Iris pigment epithelial cell (primary cell): ENCODE measurements at places on chromosomes 16 and 17.

- no peak for DNase-seq
Observed at GRCh38 chr17:49552070-49552751, 23.5 kb upstream of the NXPH3 start.

DNA sequence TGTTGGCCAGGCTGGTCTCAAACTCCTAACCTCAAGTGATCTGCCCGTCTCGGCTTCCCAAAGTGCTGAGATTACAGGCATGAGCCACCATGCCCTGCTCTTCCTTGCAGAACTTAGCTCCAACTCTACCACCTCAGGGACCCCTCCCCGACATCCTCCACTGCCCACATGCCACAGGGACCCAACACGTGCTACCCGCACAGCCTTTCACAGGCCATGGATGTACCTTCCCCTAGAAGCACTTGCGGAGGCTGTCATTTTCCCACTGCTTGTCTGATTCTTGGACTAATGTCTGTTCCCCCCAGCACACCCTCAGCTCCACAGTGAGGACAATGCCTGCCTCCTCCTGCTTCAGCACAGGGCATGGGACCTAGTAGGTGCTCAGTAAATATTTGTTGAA is 147.4 kb downstream of the ZNF423 start:
- no peak for DNase-seq

GRCh38 chr16:24807301-24807700 is 38.5 kb upstream of the SLC5A11 start:
- DNase-seq, result no peak

DNA sequence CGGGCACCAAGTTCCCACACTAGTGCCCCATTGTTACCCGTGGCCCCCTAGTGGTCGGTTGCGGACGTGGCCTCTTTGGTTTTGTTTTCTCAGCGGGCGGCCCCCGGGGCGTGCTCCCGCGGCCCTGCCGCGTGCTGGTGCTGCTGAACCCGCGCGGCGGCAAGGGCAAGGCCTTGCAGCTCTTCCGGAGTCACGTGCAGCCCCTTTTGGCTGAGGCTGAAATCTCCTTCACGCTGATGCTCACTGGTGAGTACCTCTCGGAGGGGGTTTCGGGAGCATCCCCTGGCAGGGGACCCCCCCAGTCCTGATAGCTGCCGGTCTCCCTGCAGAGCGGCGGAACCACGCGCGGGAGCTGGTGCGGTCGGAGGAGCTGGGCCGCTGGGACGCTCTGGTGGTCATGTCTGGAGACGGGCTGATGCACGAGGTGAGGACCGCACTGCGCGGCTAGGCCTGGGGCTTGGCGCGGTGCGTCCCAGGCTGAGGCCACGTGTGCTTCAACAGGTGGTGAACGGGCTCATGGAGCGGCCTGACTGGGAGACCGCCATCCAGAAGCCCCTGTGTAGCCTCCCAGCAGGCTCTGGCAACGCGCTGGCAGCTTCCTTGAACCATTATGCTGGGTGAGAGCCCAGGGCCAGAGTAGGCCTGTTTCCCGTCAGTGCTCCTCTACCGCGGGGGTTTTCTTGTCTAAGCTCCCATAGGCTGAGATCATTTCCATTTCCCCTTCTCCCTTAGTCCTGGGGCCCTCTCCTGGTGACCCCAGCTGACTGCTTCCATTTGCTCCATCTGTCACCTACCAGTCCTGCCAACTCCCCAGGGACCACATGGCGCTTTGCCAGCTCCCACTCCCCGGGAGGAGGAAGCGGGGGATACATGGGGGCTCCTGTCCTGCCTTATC is 1.7 kb downstream of the SPHK1 start:
- peak; percentile 80 for DNase-seq

GRCh38 chr17:82031885-82032627 is 578 bp downstream of the RAC3 start:
- no peak for DNase-seq

GRCh38 chr16:66443269-66443652 is 16.2 kb downstream of the BEAN1 start:
- no peak for DNase-seq

GRCh38 chr16:67243481-67243880 is 3.8 kb downstream of the FHOD1 start:
- no peak for DNase-seq

DNA sequence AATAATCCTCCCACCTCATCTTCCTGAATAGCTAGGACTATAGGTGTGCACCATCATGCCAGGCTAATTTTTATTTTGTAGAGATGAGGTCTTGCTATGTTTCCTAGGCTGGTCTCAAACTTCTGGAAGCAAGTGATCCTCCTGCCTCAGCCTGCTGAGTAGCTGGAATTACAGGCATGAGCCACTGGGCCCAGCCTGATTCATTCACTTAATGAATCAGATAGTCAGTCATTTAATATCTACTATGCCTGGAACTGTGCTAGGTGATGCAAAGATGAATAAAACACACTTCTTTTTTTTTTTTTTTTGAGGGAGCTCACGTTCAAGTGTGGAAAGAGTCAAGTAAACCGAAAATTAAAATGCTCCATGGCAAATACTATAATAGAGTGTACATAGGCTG is 39.4 kb downstream of the EFCAB13 start:
- peak; percentile 2 for DNase-seq

DNA sequence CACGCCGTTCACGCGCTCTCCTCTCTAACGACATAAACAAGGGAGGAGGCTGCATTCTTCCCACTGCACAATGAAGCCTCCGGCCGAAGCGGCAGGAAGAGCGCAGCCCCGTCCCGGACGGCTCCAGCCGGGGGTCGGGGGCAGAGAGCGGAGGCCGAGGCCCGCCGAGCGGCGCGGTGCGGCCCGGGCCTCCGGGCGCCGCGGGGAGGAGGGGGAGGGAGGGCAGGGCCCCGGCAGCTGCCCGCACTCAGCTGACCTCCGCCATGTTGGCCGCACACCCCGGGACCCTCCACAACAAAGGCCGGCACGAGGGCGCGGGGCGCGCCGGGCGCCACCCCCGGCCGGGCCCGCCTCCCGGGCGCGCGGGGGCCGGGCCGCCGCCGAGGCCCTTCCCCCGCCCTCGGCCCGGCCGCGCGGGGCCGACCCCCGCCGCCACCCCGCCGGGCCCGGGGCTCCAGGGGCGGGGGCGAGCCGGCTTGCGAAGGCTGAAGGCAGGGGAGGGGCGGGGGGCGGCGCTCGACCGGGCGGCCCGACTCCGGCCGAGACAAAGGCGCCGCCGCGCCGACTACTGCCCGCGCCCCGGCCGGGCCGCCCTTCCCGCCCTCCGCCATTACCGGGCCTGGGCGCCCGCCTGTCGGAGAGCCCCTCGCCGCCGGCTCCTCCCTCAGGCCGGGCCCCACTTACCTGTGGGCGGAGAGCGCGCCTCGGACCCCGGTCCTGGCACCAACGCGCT is 527 bp downstream of the SIAH1 start:
- peak; percentile 47 for DNase-seq

DNA sequence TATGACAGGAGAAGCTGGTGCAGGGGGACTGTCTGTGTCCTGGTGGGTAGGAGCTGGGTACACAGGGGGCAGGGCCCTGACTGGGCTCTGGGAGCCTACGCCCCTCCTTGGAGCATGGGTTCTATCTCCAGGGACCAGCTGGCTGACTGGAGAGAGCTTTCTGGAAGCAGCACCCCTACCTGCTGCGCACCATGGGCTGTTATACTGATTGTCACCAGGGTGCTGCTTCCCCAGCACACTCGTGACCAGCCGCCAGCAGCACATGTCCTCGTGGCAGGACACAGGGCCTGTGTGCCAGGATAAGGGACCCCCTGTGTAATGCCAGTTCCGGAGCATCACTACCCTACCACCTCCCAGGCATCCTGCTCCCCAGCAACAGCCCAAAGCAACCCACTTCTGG is 106.0 kb downstream of the AMFR start:
- no peak for DNase-seq

DNA sequence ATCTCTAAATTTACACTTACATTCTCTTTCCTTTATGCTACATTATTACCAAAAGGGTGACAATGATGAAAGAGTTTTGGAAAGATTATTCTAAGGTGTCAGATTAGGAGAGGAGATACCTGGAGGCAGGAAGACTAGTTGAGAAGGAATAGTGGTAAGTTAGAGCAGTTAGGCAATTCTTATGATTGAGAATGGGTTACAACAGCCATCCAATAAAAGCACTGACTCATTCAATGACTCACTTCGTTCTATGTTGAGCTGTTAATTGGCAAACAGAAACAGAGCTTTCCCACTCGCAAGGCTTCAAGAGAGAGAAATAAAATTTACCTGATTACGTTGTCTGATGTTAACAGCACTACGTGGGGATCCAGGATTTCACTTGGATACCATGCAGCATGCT is 5.8 kb downstream of the NUP88 start:
- peak; percentile 90 for DNase-seq

DNA sequence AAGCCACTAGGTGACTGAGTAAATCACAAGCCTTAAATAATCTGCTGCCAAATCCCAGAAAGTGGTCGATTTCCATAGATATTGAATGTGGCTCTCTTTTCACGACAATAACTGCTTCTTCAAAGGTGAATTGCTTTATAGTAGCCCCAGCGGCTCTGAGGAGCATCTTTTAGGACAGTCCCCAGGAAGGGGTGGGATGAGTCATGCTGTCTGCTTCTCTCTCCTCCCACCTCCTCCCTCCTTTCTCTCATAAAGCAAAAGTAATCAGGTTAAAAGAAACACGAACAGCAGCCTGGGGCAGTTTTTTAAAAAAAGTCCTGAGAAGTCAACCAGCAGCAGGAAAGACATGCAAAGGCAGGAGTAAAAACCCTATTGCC is 1.8 kb downstream of the KIAA0513 start:
- peak; percentile 42 for DNase-seq

GRCh38 chr17:30981531-30982519 is 11.0 kb downstream of the RNF135 start:
- no peak for DNase-seq

DNA sequence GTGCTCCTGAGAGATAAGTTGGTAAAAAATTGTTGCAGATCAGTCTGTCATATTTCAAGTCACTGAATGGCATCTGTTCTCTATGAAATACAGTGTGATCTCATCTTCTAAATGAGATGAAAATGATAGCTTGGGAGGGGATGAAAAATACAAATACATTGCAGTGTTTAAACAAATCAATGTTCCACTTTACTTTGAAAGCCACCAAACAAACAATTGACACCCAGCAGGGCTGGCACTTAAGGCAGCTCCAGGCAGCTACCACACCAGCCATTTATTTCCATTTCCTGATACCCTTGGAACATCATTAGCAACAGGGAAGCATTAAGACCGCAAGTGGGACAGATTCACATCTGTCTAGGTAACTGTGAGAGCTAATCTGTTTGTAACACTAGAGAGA is 827.6 kb upstream of the KIF2B start:
- DNase-seq, result no peak

DNA sequence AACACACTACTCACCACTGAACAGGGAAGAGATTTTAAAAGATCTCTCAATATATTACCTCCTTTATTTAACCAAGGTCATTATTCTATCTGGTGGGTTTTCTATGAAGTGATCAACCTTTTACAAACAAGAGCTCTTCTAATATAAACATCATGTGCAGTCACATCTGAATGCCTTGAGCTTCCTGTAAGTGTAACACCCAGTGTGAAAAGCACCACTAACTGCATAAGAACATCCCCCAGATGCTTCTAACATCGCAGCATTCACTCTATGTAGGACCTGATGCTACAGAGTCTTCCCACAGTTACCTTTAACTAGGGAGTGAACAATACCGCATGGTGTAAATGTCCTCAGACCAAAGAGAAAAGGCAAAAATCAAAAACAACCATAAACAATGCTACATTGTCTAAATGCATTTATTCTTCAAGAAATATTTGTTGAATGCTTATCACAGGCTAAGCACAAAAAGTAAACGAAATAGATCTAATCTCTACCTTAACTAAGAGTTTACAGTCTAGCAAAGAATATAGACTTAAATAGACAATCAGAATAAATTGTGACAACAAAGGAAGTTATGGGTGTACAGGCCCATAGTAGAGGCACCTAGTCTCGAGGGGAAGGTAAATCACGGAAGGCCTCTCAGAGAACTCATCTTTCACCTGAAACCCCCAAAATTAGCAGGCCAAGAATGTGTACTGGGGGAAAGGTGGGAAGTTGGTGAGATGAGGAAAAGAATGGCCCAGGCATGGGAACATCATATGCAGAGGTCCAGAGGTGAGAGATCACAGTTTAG is 16.2 kb downstream of the SKAP1 start:
- DNase-seq, result no peak

DNA sequence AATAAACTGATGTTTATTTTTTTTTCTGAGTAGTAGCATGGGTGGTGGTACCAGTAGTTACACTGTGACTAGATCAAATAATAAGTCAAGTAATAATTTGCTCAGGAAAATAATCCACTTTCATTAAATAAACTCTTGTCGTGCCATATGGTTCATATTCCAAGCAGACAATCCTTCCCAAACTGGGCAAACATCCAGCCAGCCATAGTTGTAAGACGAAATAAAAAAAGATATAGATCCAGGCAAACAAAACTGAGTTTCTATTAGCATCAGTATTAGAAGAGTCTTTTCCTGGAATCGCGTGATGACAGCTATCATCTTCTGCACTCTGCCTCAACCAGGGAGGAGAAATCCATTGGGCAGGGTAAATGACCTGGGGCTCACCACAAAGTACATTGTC is 508.4 kb upstream of the GOT2 start:
- DNase-seq, result no peak

- no peak for DNase-seq
Observed at GRCh38 chr16:65446427-65446826, 324.6 kb upstream of the CDH11 start.

DNA sequence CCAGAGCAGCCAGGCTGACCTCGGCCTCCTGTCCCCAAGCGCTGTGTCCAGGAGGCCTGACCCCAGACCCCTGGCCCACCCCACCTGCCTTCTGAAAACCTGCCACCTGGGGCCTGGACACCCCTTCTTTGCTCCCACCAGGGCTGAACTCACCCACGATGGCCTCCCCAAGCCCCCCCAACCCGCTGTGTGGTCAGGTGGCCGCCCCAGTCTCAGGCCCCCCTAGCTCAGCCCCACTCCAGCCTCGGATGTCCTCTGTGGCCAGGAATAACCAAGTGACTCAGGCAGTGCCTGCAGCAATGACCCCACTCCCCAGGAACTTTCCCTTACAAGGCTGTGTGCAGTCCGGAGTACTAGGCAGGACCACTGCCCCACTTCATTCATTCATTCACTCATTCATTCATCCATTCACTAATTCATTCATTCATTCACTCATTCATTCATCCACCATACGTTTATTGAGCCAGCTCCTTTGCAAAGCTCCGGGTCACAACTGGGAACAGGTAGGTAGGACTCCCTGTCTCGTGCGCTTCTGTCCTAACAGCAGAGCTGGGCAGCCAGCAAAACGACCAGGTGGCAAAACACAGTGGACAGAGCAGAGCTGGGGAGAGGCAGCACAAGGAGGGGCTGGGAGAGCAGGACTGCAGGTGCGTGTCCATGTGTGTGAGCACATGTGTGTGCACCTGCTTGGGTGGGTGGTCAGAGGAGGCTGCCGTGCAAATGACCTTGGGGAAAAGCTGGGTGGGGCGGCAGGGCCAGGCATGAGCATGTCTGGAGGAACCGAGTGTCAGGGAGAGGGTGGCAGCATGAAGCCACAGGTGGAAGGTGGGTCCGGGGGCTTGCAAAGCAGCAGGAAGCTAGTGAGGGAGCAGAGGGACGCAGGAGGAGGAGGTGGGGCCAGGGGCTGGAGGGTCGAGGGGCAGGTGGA is 75.8 kb upstream of the CBX4 start:
- no peak for DNase-seq

- DNase-seq, result no peak
Observed at GRCh38 chr17:80190716-80191115, 20.9 kb downstream of the CARD14 start.

- peak; percentile 79 for DNase-seq
Observed at GRCh38 chr17:47288531-47289116, 35.0 kb downstream of the ITGB3 start.

GRCh38 chr17:41486809-41487530 is 2.7 kb downstream of the KRT36 start:
- no peak for DNase-seq

GRCh38 chr16:12054868-12055267 is 78.3 kb downstream of the SNX29 start:
- DNase-seq, result no peak
